ENCODE measurements at places on chromosomes 5 and 9. TPM values are rescaled to one million over a fixed set of nuclear protein-coding genes. Genes with fewer than 3 reads are reported as not detected.
A peak's percentile ranks its signal among the peaks of the same experiment; 100 is the strongest.

Gene FOXI1
- not detected for total RNA-seq

Gene SUSD3
- 1.5 TPM for total RNA-seq

Gene ALDOB
- not detected for total RNA-seq

Gene NMUR2
- not detected for total RNA-seq

Gene DEPDC1B
- 0.62 TPM for total RNA-seq

Gene DNAJC18
- total RNA-seq = 16.9 TPM

Gene FOXD4L5
- total RNA-seq = not detected

Gene GRXCR2
- not detected for total RNA-seq

Gene SMIM33
- not detected for total RNA-seq

Gene SLC31A2
- 26.6 TPM for total RNA-seq

Gene GRIN3A
- total RNA-seq = under 0.01 TPM

GRCh38 chr5:161804263-161804662 lies 43.7 kb upstream of the GABRA1 start:
- no peak for ATAC-seq

DNA sequence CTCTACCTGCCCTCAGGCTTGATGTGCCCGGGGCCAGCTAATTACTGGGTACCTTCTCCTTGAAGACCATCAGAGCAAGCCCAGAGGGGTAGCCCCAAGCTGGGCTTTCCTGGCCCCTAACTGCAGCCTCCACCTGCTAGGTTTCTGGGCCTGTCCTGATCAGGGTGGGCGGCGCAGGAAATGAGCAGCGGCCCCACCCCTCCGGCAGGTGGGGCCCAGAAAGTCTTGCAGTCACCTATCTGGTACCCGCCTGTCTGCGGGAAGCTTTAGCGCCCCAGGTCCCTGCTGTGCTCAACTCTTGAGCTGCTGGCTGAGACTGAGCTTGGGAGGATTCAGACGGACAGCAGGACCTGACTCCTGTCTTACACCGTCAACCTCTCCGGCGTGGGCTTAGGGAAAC lies 37.1 kb upstream of the LHX2 start:
- ATAC-seq = no peak

GRCh38 chr9:7097785-7098752 lies 340.3 kb downstream of the KDM4C start:
- no peak for ATAC-seq

DNA sequence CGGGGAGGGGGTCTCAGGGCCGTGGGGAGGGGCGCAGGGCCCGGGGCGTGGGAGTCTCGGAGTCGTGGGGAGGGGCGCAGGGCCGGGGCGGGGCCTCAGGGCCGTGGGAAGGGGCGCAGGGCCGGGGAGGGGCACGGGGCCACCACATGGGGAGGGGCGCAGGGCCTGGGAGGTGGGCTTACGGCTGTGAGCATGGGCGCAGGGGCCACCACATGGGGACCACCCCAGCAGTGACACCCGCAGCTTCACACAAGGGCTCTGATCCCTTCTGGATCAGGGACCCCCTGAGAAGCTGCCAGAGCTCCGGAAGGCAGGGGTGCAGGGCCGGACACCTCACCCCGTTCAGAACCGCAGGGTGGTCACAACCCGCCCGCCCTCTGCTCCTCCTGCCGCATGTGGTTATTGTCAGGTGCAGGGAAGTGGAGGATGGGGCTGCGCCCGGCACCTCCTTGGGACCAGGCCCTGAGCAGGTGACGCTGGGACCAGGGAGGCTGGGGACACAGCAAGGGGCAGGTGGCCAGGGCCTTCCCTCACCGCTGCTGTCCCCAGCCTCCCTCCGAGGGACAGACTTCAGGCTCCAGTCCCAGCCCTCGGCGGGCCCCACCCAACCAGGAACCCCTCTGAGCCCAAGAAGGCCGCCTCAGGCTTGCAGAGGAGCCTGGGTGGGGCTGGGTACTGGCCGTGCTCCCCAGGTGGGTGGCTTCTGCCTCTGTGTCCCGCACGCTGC lies 53.7 kb downstream of the EXD3 start:
- ATAC-seq = no peak

DNA sequence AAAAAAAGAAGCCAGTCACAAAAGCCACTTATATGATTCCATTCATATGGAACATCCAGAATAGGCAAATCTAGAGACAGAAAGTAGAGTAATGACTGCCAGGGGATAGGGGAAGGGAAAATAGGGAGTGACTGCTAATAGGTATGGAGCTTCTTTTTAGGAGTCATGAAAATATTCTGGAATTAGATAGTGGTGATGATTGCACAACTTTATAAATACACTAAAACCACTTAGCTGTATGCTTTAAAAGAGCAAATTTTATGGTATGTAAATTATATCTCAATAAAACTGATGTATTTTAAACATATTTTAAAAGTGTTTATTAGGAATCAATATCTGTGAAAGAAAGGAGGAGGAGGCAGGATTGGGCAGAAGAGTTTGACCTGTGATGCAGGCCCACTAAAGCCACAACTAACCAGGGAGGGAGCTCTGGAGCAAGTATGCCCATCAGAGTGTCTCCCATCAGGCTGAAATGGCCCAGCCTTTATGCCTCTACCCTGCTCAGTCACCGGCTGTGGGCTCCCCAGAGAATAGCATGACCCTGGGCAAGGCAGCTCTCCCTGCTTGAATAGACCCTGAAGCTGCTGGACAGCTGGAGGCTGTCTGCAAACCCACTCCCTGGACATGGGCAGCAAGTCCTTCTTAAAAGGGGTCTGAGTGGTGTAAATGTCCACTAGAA lies 96.0 kb upstream of the SLC44A1 start:
- ATAC-seq = no peak

GRCh38 chr5:144083185-144083584 lies 87.3 kb downstream of the YIPF5 start:
- ATAC-seq = no peak

- no peak for ATAC-seq
These were observed 189.0 kb upstream of the EGFLAM start for GRCh38 chr5:38069360-38069759.

- peak; percentile 34 for ATAC-seq
These were observed 55.4 kb downstream of the ARHGAP26 start for GRCh38 chr5:142825378-142826089.

- no peak for ATAC-seq
These were observed 637 bp downstream of the CBY3 start for GRCh38 chr5:179680014-179680779.

DNA sequence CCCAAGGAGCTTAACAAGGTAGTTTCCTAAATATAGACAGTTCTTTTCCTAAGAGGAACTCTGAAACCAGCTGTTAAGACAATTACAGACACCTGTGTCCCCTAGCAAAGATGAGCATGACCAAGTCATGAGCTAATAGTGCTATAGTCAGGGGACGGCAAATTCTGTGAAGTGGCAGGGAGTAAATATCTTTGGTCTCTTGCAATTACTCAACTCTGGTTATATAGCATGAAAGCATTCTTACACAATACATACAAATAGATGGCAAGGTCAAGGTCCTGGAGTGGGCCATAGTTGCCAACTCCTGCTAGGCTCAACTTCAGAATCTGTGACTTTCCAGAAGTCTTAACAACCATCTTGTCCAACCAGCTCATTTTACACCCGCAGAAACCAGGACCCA lies 103.7 kb downstream of the RFK start:
- no peak for ATAC-seq

- no peak for ATAC-seq
These were observed 2.0 kb downstream of the CLK4 start for GRCh38 chr5:178624631-178625546.

DNA sequence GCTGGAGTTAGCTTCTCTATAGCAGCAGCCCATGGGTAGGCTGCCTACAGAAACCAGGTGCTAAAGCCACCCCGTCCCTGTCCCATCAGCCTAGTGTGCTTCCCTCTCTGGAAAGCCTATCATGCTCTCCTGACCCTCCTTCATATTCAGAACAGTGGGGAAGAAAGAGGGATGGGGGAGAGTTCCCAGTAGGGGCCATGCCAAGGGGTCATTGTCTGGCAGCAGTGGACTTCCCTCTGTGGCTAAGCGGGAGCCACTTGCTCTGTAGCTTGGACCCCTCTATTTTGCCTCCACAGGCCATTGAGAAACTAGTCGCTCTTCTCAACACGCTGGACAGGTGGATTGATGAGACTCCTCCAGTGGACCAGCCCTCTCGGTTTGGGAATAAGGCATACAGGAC lies 17.5 kb downstream of the PTPA start:
- ATAC-seq = no peak

GRCh38 chr9:75552941-75553340 lies 337.5 kb upstream of the PCSK5 start:
- no peak for ATAC-seq

- ATAC-seq = no peak
These were observed 205.5 kb downstream of the TMC1 start for GRCh38 chr9:72726947-72727346.

GRCh38 chr5:11650936-11651335 lies 253.3 kb downstream of the CTNND2 start:
- ATAC-seq = no peak

DNA sequence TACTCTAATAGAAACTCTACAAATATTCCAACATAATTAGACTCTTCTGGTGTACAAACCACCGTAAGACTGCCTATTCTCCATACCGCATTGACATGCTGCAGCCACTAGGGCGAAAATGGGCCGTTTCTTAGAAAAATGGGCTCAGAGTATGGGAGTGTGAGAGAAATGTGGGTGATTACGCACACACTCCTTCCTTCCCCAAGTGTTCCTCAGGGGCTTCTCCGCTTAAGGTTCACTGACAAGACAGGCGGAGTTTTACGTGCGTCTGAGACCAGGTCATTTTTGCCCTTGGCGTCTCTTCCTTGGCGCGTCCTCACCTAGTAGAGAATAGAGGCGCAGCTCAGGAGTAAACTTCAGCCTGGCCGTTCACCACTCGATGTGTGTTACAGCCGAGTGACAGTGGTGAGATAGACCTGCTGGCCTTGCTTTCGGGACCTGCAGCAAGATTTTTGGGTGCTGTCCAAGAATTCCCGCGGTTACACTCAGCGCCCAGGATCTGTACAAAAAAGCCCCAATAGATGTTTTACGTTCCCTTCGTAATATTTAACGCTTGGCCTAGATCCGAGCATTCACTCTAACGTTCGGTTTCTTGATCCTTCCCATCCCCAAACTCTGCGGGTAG lies 1.8 kb upstream of the NTRK2 start:
- no peak for ATAC-seq

GRCh38 chr9:135213566-135213965 lies 126.1 kb downstream of the OLFM1 start:
- no peak for ATAC-seq

DNA sequence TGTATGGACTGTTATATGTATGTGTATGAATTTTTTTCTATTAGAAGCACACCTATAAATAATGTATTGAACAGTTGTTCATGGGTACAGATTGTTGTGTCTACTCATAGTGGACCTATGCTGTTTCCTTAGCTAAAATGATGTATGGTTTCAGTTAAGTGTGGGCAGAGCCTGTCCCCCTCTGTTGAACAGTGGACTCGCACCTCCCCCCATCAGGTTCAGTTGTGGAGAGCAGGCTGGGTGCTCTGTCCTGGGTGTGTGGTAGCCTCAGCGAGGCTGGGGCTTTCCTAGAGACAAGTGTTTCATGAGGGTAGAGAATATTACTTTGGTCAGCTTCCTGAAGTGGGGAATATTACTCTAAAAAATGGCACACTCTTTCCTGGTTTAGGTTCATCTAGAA lies 47.4 kb upstream of the LRRTM2 start:
- no peak for ATAC-seq

GRCh38 chr5:27748847-27749246 lies 710.5 kb upstream of the CDH9 start:
- no peak for ATAC-seq

DNA sequence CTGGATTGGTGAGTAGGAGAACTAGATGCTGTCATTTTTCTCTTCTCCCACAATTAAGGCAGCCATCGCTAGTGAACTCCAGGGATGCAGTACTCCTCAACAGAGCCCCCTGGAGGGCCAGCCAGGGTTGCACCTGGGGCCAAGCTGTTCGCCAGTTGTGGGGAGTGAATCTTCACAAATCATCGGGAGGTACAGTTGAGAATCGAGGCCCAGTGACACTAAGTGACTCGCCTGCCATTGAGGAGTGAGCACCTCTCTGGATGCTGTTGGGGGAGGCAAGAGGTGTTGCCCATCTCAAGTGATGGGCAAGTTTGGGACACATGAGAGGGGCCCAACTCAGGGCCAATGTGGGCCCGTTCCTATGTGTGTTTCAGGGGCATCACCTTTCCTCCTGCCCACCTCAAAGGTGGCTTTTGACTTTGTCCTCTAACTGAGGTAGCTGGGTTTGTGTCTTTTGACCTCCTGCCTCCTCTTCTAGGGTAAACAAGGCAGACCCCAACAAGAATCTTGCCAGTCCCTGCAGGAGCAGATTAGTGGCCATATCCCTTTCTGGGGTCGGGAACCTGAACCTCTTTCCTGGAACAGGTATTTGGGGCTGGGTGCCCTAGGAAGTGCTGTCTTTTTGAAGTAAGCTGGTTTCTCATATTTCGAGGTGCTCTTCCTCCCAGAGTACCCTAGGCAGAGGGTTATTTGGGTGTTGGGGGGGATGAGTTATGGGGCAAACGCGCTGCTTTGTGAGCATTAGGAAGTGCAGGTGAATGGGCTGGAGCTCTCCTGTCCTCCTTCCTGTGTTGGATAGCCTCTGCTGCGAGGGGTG lies 181.2 kb downstream of the MACROH2A1 start:
- ATAC-seq = no peak

GRCh38 chr9:106174346-106174745 lies 480.0 kb downstream of the TMEM38B start:
- ATAC-seq = no peak

DNA sequence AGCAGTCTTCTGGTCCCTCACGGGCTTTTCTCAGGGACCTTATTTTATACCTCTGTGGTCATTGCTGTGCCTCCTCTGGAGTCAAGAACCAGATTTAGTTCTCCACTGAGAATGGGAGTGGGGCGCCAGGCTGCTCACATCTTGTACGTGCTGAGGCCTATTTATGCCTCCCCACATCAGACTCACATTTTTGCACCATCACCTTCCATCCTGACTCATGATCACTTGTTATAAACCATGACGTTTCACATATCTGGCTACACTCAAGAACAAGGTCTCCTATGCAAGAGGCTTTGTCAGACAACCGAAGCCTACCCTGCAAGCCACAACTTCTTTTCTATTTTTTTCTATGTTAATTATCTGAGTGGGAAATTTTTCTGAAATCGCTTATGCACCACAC lies 10.7 kb downstream of the PRUNE2 start:
- peak; percentile 62 for ATAC-seq

- ATAC-seq = no peak
These were observed 43.7 kb downstream of the ZNF366 start for GRCh38 chr5:72463449-72464052.

- ATAC-seq = no peak
These were observed 757 bp downstream of the TMEM250 start for GRCh38 chr9:136117916-136118319.

DNA sequence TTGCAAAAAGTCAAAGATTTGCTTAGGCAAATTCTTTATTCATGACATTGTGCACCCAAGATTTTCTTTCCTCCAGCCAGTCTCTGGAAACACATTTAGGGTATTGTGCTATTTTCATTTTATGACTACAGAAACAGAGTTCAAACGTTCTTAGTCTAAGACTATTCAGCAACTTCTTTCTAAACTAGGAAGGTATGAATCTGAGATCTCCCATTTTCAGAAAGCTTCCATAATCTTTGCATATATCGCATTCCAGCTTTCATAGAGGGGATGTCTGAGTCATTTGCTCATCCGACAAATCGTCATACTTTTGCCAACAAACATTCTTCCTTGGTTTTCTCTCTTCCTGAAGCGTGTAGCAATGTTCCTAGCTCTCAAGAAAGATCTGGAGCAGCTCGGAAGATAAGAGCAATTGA lies 1.6 kb upstream of the PAPPA start:
- ATAC-seq = no peak
